M059J (cell line): ENCODE measurements at places on chromosomes 1 and 21.
A peak's percentile ranks its signal among the peaks of the same experiment; 100 is the strongest.

GRCh38 chr1:9805006-9805508 lies 18.7 kb downstream of the CLSTN1 start:
- DNase-seq = no peak

- no peak for DNase-seq
These were observed 5.7 kb downstream of the LMX1A start for GRCh38 chr1:165350840-165351239.

DNA sequence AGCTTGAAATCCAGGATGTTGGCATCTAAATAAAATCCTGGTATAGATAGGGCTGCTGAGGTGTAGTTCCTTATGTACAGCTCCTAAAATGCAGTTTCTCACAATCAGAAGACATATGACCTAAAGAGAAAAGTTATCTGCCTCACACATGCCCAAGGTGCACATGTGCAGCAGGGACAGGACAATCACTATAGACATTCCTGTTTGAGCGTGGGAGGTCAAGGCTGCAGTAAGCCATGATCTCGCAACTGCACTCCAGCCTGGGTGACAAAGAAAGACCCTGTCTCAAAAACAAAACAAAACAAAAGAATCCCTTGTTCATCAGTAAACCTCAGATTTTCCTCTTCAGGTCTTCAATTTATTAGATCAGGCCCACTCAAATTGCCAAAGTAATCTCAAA lies 66.1 kb downstream of the SPATA6 start:
- DNase-seq = no peak

DNA sequence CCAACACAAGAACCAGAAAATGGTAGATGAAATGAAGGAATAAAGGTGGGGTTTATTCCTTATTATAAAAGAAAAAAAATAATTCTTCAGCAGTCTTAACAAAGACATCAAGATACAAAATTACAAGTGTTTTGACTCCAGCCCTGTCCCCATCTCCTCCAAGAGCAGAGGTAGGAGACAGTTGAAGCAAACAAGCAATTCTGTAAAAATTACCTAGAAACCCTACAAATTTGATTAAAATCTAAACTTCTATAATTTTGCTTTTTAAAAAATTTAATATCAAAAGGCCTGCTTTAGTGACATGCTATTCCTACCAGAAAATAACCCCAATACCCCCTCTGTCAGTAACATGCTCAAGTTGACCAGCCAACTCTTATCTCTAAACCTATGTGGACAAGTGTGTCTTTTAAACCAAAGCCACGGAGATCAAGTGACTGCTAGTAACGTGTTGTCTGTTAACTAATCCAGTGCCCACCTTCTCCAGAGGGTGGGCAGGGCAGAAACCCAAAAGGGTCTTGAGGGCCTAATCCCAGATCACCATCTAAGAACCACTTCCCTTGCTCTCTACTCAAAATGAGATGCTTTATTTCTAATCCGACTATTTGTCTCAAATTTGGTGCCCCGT lies 8.4 kb downstream of the GLUL start:
- DNase-seq = no peak

DNA sequence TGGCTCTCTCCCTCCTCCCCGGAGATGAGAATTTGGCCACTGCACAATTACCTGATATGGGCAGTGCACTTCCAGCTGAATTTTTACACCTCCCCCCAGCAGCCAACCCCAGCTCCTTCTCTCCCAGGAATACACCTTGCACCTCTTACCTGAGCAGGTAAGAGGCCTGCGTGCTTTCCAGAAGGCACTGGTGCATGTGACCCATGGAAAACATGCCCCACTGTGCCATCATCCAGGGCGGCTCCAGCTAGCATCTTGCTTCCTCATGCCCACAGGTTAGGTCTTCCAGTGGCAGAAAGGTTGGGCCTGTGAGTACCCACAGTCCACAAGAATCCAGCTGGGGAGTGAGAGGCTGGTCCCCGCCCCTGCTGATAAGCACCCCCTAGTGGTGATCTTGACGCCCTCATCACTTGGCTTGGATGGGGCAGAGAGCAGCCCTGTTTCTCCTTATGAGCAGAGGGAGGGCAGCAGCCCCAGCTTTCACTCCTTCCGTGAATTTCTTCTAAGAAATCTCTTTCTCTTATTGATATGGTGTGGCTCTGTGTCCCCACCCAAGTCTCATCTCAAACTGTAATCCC lies 57.8 kb downstream of the EDARADD start:
- no peak for DNase-seq

- DNase-seq = no peak
These were observed 61.5 kb downstream of the HSPG2 start for GRCh38 chr1:21875621-21876063.

DNA sequence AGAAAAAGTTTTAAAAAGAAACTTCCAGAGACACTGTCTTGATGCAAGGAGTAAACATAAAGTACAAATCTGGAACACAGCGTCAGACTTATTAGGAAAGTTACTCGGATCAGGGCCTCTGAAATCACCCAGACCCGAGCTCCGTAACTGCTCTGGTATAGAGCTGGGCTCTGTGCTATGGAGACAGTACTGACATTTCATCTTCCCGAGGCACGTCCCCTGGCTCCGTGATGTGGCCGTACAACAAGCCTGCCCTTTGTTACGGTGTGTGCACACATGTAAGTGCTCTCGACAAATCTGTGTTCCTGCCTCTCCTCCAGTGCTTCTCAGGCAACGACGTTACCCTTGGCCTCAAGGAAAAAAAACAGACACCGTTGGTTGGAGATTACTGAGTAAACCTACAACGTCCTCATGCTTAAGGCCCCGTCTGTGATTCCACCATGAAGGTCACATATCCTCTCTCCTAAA lies 107.0 kb upstream of the IRF2BP2 start:
- no peak for DNase-seq

DNA sequence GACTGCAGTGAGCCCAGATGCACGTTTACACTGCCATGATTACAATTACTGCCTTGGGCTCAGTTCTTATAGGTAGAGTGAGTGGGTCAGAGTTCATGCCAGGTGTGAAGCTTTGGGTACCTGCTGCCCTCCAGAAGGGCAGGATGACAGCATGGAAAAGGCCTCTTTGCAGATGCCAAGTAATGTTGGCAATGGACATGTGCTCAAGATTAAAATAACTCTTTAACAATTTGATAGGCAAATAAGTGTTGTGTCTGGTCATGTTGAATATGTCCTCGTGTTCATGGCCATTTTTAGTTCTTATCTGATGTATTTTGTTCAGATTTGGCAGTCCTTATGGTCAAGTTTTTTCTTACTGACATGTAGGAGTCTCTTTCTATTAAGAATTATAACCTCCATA lies 34.8 kb downstream of the S100B start:
- DNase-seq = no peak

DNA sequence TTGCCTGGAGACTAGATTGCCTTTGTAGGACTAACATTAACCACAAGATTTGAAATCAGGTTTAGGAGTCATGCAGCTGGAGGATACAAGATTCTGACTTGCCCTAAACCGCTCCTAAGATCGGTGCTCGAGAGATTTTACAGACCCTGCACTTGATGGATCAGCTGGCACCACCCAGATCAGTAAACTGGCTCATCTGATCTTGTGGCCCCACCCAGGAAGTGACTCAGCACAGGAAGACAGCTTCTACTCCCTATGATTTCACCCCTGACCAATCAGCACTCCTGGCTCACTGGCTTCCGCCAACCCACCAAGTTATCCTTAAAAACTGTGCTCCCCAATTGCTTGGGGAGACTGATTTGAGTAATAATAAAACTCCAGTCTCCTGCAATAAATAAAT lies 876 bp upstream of the CATSPERE start:
- DNase-seq = peak; percentile 32

DNA sequence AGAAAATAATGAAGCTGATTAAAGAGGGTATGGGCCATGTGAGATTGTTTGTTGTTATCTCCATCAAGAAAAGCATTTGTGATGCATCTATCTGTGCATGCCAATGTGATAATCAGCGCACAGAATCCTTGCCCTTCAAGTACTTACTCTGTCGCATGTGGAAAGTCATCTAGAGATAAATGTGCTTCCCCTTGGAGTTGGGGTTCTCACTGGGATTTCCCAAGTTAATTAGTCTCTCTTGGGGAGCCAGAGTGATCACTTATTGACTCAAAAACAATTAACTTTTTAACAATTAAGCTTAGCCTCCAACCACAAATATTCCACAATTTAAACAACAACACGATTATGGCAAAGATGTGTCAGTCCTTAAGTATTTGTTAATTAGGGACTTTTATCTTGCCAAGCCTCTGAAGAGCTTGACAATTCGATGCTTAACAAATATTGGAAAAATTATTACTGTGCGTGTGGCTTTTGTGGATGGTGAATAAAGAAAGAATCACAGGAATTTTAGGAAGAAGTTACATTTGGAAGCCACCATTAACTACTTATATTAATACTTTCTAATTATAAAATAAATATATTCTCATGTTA lies 17.5 kb downstream of the RHOU start:
- DNase-seq = no peak

DNA sequence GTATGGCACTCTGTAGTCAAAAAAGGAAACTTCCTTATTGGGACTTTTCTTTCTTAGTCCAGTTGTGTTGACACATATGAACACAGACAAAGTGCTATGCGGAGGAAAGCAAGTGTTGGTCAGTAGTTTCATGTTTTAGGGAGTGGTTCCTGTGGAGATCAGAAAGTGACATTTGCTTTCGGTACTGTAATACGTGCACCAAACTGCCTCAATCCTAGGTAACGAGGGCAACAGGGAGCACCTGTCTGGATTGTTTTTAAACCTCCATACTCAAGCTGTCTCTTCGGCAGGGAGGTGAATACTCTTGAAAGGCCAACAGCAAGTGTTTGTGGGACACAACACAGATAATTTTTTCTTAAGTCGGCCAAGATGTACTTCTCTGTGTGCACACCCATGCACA lies 9.1 kb downstream of the RHOU start:
- DNase-seq = no peak

DNA sequence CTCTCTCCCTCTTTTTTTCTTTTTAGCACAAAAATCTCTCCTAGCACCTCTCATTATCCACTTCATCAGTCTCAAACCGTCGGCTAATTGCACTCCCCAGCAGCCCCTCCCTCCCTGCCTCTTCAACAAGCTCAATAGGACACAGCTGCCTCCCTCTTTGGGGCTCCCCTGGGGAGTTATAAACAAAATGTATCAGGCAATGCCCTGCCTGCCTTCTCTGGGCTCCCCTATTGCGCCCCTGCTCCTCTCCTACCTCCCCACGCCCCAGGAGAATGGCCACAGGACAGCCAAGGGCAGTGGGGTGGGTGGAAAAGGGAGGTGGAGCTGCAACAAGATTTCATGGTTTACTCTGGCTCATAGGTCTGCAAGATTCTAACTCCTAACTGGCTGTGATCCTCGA lies 147.1 kb upstream of the GRIK3 start:
- no peak for DNase-seq

- DNase-seq = peak; percentile 81
These were observed 12.7 kb upstream of the TRAF3IP3 start for GRCh38 chr1:209743145-209743482.

- DNase-seq = no peak
These were observed 285.1 kb downstream of the CACNA1E start for GRCh38 chr1:181768211-181768929.

GRCh38 chr1:32336963-32337675 lies 1.1 kb upstream of the MARCKSL1 start:
- DNase-seq = peak; percentile 83

DNA sequence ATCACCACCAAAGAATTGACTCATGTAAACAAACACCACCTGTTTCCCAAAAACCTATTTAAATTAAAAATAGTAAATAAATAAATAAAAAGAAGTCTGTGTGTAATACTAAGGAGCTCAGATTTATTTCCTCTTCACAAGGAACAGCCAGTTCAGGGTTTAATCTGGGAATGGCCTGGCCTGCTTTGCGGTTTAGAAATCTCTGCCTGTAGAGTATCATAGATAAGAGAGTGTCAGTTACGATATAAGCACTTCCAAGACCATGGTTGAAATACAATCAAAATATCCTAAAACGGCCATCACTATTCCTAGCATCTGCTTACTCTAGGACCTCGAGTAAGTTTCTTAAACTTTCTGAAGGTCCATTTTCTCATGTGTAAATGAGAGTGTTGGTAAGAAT lies 274.4 kb downstream of the PLPP3 start:
- no peak for DNase-seq

DNA sequence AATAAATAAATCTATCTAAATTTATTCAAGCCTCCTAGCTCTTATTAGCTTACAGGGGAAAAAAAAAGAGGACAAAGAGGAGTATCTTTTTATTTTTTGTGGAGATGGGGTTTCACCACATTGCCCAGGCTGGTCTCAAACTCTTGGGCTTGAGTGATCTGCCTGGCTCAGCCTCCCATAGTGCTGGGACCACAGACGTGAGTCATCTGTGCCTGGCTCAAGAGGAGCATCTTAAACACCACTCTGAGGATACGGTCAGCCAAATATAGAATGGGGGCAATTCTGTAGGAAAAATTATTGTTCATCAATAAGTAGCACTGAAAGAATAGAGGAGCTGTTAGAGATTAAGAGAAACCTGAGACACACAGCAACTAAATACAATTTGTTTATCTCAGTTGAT lies 24.1 kb downstream of the SLC45A3 start:
- peak; percentile 62 for DNase-seq

DNA sequence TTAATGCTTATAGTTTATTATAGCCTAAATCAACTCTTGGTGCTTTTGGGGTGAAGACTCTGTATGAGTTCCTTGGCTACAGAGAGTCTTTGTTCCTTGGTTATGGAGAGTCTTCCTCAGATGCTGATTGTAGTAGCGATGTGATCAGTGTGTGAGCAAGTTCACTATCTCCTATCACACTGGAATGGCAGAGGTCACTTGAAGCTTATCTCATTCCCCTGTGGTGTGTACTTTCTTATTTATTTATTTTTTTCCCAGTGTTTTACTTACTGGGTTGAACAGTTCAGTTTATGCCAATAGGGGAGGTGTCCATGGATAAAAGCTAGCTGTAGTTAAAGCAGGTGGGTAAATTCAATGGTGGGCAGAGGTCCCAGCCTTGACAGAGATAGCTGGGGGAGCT lies 20.1 kb upstream of the MAB21L3 start:
- DNase-seq = no peak

DNA sequence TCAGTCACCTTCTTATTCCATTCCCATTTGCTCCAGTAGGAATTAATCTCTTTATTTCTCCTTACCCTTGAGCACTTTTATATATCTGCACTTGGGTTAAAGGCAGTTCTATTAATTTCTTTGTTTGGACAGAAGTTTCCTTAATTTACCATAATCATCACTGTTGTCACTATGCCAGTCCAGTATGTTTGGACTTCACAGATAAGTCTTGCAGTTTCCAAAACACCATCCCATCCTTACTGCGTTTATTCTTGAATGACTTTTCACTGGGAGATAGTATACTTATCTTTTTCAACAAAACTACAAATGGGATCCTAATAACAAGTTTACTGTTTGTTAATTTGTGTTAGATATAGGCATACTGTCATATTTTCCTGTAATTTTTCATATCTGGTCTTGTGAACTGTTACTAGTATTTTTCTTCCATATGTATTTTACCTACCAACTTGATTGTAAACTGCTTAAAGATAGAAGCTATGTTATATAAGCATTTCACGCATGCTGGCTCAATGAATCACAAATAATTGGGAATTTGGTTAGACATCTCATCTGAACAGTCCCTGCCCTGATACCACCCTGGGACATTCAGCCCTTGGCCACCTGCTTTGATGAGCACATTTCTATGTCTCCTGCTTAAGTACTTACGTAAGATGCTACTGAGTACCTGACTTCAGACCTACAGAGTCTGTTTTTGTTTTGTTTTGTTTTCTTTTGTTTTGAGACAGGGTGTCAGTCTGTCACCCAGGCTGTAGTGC lies 78.2 kb downstream of the OLFML2B start:
- DNase-seq = no peak
